ENCODE measurements at places on chromosomes 7 and 10.

GRCh38 chr10:12041766-12042408 lies 722 bp downstream of the UPF2 start:
- DNase-seq = no peak

GRCh38 chr10:110600487-110601101 lies 33.1 kb downstream of the SMC3 start:
- DNase-seq = peak; percentile 4

GRCh38 chr10:47035171-47035818 lies 124.1 kb downstream of the PTPN20 start:
- no peak for DNase-seq

- DNase-seq = peak; percentile 100
These were observed at the start of gene ESYT2 for GRCh38 chr7:158829342-158830210. Gene ESYT2 (minus strand): TSS chr7:158829509. CDS start chr7:158829418, 91 bp downstream.

DNA sequence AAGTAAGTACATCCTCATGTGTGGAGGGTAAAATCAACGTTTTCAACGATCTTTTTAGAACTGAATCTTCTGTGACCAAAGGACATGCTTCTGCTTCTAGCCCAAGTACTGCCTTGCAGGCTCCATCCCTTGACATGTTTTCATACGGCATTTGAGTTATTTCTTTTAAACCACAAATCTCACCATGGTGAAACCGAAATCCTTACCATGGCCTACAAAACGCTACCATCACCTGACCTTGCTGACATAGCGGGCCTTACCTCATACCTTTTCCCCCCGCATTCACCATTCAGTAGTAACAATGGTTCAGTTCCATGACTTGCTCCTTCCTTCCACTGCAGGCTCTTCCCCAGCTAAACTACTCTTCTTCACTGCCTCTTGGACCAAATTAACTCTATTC lies 3.5 kb downstream of the RNF216 start:
- no peak for DNase-seq

DNA sequence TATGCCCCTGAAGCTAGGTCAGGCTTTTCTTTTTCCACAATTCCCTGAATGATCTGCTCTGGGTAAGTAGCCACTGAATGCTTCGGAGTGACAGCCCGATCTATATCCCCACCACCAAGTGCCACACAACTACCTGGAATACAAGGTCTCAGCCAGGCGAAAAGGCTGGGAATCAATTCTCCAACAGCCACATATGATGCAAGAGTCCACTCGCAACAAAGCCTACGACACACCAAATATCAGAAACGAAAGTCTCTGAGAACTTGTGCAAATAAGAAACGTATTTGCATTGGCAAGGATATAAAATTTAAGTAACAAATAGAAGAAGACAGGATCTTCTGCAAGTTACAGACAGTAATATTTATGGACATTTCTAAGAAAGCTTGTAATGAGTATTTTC lies 5.7 kb downstream of the HIPK2 start:
- DNase-seq = no peak

- DNase-seq = no peak
These were observed 60.7 kb downstream of the CSTF2T start for GRCh38 chr10:51638737-51639136.

GRCh38 chr10:69438536-69439349 lies 12.5 kb upstream of the TSPAN15 start:
- DNase-seq = no peak

DNA sequence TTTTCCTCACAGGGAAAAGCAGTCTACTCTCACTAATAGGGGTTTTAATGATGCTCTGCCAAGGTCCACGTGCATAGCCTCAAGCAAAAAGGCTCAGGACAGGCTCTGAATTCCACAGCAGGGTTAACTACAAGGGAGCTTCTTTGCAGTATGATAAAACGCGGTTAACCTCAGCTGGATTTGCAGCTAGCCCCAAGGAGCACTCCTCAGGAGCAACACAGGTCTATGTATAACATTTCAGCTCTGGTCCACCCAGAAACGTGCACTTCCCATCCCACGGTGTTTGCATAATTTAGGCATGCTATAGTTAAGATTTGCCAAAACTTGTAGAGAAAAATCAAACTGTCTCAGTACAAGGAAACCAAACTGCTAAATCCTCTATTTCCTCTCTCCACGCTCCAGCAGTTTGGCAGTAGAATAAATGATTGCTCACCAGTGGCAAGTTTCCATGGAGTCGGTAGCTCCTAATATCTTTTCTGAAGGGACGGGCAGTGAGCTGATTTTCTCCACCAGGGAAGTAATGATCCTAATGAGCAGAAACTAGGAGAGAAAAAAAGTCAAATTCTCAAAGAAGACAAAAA lies 13.1 kb upstream of the ASB4 start:
- DNase-seq = no peak

DNA sequence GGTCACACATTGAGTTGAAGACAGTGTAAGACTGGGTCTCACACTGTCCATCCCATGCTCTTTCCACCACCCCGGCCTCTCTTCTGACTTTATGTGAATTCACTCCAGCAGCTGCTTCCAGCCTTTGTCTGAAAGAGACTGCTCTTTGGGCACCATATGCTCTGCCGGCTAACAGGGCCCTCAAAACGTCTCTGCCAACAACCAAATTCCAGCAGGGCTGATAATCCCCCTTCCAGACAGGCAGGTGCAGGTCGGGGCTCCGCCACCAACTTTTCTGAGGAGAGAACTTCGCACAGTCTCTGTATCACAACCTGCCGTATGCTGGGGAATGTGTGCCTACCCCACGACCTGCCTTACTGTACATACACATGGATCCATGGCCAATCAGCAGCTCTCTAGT lies 64.3 kb downstream of the PLXNA4 start:
- DNase-seq = no peak

GRCh38 chr7:55063061-55063460 lies 44.2 kb downstream of the EGFR start:
- no peak for DNase-seq

- DNase-seq = no peak
These were observed 2.8 kb downstream of the MPP7 start for GRCh38 chr10:28300027-28300426.

- DNase-seq = no peak
These were observed 29.3 kb downstream of the PRSS2 start for GRCh38 chr7:142800088-142800487.

- no peak for DNase-seq
These were observed 10.4 kb downstream of the FKBP6 start for GRCh38 chr7:73338321-73338720.

DNA sequence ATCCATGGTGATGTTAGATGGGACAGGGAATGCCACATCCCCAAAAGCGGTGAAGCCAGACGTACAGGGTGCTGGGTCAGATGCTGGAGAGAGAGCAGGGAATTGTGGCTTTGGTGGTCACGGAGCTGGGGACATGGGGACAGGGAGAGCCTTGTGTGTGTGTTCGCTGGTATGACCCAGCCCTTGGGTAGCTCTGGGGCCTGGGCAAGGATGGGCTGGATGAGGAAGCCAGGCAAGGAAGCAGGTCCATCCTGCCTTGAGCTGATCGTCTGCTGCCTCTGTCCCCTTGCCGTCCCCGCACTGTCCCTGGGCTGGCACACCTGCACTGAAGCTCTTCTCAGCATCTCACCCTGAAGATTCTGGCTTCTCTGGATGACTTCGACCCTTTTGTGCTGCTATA lies 15.4 kb upstream of the CLDN4 start:
- DNase-seq = no peak

DNA sequence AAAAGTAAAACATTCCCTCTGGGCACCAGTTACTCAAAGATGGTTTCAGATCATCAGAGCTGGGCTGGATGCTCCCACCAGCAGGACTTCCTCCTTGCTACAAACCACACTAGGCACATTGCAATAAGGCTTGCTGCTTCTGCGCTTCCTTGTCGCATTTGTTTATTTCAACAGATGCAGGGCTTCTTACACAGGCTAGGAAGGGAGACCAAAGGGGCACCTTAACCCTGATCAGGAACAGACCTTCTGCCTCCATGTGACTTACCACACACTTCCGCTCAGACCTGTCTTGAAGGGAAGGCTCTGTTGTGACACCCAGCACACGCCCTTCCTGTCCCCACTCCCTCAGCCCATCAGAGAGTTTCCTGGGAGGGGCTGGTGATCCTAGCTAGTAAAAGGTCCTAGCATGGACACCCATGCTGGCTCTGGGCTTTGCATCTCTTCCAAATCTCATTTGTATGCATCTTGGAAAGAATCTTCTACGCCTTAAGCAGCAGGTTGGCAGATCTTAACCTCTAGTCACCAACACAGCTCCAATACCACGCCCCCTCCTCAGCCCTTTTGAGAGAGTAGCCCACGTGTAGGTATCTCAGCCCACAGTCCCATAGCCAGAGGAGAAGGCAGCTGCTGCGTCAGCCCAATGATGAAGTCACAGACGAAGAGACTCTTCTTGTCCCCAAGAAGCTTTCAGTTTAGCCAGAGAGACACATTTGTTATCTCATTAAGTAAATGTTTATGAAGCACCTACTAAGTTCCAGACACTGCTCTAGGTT lies 47.1 kb upstream of the SVIL start:
- DNase-seq = peak; percentile 40

Measured in T-helper 9 cell (primary cell).